ENCODE measurements at places on chromosomes 13 and 19.

GRCh38 chr19:50902640-50903039 lies 8.6 kb downstream of the KLK4 start:
- DNase-seq, result no peak

DNA sequence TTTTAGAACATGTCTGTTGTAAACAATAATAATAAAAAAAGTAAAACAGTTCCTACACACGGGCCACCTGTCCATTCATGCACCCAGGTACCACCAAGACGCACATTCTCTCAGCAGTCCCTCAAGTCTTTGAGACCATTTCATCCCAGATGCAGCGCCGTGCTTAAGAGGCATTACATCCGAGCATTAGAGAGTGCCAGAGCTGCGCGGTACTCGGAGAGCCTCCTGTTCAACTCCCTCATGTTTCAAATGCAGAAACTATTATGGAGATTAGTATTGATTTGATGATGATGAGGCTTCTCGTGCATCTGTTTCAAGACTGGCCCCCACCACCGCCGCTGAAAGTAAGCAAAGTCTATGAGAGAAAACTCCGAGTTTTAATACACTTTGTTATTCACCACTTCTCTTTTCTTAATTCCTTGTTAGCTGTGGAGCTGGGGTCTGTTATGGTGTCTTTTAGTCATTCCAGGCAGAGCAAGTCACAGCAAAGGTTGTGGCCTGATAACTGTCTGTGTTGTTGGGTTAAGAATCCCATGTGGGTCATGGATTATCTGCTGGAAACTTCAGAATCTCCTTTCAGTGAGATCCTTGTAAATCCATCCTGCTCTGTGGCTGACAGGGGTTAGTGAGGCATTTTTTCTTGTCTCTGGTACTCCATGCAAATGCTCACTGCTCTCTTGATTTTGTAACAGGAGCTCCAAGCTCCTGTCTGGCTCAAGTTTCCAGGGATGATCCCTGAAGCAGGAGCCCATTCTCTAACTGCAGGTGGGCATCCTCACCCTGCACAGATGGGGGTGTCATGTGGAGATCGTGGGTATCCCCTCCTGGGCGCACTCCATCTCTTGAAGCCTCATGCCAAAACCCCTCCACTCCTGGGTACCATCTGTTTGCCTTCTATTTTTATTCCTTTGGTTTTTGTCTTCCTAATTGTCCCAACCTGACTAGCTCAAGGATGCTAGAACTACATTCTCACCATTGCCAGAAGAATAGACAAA lies 74.9 kb upstream of the MTIF3 start:
- DNase-seq, result no peak

DNA sequence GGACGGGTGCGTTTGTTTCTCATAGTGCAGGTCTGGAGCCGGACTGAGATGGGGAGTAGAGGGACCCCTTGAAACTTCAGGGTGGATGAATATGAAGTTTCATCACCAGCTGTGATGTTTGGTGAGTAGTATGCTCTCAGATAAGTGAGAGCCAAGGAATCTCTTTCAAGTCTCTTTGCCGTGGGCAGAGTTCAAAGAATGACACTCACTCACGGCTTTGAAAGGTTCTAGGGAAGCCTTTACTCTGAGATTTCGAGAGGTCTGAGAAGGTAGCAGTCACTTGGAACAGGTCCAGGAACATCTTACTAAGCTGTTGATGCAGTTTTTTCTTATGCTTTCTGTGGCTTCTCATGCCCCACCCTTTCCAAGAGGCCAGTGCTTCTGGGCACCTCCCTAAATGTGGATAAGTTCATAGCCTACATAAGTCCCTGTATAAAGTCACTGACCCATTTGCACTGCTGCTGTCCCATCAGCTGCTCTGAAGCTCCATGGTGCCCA lies at the start of gene IGFL2:
TSS of gene IGFL2 (plus strand) at position 448 of the 498 bp plus-strand sequence. CDS start at position 489, 41 bp downstream.
- peak; percentile 42 for DNase-seq

- DNase-seq, result no peak
Measured at GRCh38 chr19:7858109-7858770, 15.9 kb downstream of the PRR36 start.

DNA sequence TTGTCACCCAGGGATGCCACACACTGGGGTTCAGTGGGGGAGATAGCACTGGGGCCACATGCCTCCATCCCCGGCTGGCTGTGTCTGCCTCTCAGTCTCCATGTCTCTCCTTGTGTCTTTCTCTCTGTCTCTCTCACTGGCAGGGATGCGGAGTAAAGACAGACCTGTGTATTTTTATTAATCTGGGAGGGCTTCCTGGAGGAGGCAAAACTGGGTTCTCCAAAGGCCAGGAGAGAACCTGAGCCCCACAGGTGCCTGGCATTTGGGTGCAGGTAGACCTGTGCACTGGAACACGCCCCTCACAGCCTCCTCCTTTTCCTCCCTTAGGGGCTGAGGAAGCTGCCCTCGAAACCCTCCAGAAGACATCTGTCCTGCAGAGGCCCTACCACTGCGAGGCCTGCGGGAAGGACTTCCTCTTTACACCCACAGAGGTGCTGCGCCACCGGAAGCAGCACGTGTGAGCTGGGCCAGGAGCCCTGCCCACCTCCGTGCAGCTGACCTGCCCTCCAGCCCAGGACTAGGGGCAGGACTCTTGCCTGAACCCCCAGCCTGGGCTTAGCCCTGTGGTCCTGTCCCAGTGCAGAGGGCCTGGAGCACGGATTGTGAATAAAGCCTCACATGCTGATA lies 32.7 kb downstream of the DHX34 start:
- DNase-seq, result no peak

GRCh38 chr13:67014399-67014798 lies 215.7 kb downstream of the PCDH9 start:
- no peak for DNase-seq

DNA sequence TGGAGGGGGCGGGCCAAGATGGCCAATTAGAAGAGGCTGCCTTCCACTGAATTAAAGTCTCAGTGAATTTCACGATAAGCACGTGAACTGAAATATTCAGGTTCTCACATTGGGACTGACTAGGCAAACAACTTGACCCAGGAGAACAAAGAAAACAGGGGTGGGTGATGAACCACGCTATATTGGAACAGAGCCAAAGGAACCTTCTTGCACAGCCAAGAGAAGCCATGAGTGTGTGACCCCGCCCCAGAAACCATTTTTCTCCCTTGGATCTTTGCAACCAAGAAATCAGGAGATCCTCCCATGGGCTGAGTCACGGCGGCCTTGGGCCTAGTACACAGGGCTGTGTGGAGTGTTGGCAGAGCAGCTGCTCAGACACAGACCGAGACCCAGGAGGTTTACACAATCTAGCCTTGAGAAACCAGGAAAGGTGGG lies 36.8 kb downstream of the ERICH4 start:
- peak; percentile 6 for DNase-seq

All from stimulated activated CD4-positive, alpha-beta T cell treated with anti-CD3 and anti-CD28 coated beads, Interleukin-15, amount 100 ng/mL, for 24 hours (primary cell).